Activated CD4-positive, alpha-beta T cell treated with anti-CD3 and anti-CD28 coated beads, Interleukin-2, amount 10 ng/mL, durations not matched to agents 7 days and 5 days (primary cell): ENCODE measurements at places on chromosomes 7 and 10.

GRCh38 chr7:55174456-55174855, 155.6 kb downstream of the EGFR start:
- DNase-seq, result no peak

DNA sequence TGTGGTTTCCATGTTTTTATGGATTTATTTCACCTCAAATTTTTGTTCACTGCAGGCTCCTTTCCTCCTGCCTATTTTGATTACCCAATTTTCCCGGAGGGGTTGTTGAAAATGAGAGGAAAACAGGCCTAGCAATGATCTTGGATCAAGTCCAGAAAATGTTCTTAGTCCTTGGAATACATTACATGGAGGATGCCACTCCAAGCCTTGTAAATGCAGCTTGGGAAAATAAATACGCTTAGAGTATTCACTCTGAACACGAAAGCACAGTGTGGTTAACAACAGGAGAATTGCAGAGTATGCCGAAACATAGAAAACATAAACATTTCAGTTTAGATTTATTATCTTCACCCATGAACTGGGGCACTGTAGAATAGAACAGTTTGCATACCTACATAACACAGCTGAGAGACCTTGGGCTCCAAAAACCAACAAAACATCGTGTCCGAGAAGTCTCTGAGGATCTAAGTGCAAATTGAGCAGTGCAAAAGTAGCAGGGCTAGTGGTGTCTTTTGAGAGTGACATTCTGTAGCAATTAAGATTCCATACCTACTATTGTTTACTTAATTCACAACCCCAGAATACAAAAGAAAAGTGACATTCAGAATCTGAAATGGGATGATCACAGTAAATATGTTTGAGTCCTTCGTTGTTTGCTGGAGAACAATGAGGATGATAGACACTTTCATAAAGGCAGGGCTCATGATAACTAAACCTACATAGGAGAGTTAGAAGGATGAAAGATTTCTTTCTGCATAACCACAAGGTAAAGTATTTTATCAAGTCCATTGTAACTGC, 7.6 kb upstream of the CD36 start:
- DNase-seq, result no peak

GRCh38 chr7:84663224-84663623, 468.6 kb upstream of the SEMA3A start:
- no peak for DNase-seq

- DNase-seq, result no peak
These were observed 3.2 kb upstream of the RAB18 start for GRCh38 chr10:27500886-27501285.

- no peak for DNase-seq
These were observed 183.6 kb upstream of the GDF10 start for GRCh38 chr10:47116445-47116844.

GRCh38 chr7:134941185-134941900, 45.0 kb upstream of the AGBL3 start:
- no peak for DNase-seq
